ENCODE measurements at places on chromosomes 1 and 21.

GRCh38 chr1:159916242-159917051 lies 8.9 kb downstream of the TAGLN2 start:
- no peak for DNase-seq

DNA sequence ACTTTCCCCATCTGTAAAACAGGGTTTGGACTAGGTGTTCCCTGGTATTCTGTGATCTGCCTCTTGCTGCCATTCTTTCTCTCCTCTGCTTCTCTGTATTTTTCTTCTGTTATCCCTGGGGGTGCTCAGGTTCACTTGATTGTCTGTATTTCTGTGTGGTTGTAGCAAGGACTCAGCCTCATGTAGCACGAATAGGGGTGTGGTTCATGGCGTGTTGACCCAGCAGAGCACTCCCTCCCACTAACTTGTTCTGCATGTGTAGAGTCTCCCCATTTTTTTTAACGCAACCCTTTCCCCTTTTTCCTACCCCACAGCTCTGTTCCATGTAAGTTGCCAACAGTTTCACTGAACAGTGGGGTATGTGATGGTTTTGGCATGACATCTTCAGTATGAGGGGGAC lies 1.2 kb upstream of the BNIPL start:
- no peak for DNase-seq

GRCh38 chr1:111735321-111735720 lies 3.9 kb downstream of the INKA2 start:
- no peak for DNase-seq

DNA sequence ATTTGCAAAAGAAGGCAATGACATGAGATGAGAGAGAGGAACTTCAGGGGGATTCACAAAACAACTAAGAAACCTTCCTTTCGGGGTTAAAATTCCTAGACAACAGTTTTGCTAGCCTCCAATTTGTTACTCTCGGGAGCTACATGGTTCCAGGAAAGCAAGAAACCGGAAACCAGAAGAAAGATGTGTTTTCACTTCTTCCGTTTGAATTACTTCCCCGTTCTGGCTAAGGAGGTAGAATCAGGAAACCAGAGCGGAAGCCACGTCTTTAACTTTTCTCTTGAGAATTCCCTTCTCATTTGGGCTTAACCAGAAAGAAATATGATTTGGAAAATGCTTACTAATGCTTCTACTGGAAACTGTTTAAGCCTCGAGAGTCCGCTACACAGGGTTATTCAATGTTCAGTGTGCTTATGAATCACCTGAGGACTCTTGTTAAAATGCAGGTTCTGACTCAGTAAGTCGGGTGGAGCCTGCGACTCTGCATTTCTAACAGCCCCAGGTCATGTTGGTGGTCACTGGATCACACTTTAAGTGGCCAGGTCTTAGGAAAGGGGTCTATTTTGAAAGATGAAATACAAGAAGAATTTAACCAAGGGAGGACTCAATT lies 43.5 kb upstream of the MCOLN3 start:
- DNase-seq = no peak

- DNase-seq = no peak
Observed at GRCh38 chr1:25757846-25758185, 42.2 kb upstream of the SELENON start.

DNA sequence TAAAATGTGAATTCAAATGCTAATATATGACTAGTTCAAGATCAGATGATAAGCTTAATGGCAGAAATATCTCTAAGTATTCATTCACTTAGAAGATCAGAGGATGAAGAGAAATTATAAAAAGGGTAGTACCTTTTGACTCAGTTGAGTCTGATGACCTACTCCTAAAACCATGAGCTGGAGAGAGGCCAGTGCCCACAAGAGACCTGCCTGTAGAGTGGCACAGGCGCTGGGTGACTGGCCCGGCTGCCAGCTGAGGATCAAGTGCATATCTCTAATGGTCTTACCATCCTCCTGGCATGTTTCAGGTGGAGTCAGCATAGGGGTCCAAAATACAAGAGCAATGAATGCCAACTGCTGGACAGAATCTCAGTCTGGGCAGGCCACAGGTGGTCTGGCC lies 14.1 kb downstream of the DDAH1 start:
- no peak for DNase-seq

DNA sequence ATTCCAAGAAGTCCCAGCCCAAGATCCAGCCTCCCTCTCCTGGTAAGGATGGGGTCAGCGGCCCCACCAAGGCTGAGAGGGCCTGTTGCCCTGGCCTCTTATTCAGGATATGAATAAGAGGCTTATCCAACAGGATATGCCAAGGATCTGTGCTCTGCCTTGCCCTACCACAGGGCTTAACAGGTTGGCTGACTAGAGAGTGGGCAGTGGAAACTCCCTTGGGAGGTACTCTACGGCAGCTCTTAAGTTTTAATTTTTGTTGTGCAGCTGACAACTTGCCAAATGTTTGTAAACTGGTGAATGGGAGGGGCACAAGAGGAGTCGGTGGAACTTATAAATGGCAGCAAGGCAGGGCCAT lies 16.5 kb upstream of the PIGV start:
- no peak for DNase-seq

DNA sequence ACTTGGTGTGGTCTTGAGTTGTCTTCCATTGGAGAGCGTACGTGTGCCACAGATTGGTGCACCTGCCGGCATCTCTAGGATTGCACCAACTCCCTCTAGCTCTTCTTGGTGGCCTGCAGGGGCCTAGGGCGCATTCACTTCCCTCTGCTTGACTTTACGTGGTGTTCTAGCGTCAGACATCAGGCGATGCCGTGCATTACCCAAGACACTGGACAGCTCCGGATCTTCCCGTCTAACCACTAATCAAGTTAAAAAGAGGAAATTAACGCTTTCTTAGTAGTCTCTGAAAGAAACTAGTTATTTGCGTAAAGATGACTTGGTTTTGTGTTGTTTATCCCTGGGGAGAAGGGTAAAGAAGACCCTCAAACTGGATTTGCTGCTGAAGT lies 510 bp upstream of the IL10RB start:
- no peak for DNase-seq

DNA sequence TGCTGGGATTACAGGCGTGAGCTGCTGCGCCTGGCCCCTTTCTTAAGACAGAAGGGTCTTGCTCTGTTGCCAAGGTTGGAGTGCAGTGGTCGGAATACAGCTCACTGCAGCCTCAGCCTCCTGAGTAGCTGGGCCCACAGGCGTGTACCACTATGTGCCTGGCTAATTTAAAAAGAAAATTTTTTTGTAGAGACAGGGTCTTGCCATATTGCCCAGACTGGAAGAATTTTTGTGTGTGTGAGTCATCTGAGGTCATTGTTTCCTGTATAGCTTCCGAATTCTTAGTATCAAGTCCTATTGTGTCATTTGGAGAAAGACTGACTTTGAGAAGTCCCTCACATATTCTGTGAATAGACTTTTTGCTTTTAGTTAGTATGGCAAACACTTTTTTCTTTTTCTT lies 4.7 kb downstream of the SZRD1 start:
- no peak for DNase-seq

DNA sequence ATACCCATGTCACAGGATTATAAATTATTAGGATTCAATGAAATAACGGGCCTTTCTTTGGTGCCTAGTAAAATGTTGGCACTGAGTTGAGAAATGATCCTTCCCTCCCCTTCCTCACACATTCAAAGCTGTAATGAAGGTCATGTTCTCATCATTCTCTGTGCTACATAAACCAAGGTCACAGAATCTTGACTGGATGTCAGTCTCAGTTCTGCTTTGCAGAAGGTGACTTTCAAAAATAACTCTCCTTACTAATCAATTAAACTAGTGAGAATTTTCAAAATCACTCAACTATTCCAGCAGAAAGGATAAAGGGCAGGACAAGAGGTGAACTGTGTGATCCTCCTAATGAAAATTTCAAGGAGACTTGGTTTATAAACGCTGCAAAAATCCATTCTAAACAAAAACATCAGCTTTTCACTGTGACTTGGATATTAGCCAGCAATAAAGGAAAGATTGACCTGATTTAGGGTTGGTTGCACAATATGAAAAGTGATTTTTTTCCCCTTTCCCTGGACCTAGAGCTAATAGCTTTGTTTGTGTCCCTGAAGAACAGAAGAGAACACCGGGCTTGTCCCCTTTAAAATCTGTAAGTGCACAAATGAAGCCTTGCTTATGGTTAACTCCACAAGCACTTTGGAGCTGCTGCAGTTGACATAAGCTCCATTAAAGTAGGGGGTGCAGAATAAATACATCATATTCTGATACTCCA lies 120.1 kb downstream of the SEC16B start:
- no peak for DNase-seq

DNA sequence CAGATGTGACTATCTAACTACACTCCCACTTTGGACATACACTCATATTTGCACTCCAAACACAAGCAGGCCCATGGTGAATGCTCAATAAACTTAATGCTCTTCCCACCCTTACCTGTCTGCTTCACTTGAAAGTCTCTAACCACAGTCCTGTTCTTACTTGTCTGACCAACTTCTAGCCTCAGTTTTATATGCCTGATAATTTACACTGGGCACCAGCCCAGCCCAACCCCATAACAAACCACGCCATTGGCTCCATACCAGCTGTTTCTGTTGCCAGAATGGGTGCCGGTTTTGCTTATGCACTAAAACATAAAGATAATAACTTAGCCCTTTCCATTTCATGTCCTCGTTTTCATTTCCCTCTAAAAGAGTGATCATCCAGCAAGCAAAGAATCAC lies 395.4 kb downstream of the NTNG1 start:
- no peak for DNase-seq

DNA sequence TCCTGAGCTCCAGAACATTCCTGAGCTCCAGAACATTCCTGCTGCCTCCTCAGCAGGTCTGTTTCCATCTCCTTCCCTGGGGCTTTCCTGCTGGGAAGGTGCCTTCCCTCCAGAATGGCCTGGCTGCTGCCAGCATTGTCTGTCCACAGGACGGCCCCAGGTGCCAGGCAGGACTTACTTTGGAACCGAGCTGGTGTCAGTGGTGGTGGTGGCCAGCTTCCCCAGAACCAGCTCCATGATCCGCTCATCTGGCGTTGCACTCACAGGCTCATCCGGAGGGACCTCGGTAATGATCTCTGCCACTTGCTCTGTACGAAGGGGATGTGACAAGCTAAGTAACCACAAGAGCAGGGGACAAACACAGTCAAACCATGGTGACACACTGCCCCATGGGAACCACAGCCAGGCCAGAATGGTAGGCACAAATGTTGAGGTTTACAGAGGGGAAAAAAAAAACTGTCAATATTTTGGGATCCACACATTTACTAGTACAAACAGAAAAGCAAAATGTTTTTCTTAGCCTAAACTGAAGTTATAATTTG lies 41.3 kb downstream of the PRDM15 start:
- DNase-seq = no peak

- no peak for DNase-seq
Observed at GRCh38 chr1:112298558-112298957, 97.5 kb upstream of the CTTNBP2NL start.
